Mammary epithelial cell (primary cell): ENCODE measurements at places on chromosomes 7 and 10. TPM values are rescaled to one million over a fixed set of nuclear protein-coding genes. Genes with fewer than 3 reads are reported as not detected.

- no peak for DNase-seq
These were observed 111.4 kb downstream of the KIAA1217 start for GRCh38 chr10:24320373-24320772.

GRCh38 chr7:140649556-140650205 is 9.1 kb upstream of the DENND2A start:
- DNase-seq: peak; percentile 48

The OPN1SW gene
- not detected for polyA plus RNA-seq

GRCh38 chr10:100120550-100120949 is 38.9 kb upstream of the CPN1 start:
- no peak for DNase-seq

The PLEKHS1 gene
- not detected for polyA plus RNA-seq

The NXPH1 gene
- not detected for polyA plus RNA-seq

DNA sequence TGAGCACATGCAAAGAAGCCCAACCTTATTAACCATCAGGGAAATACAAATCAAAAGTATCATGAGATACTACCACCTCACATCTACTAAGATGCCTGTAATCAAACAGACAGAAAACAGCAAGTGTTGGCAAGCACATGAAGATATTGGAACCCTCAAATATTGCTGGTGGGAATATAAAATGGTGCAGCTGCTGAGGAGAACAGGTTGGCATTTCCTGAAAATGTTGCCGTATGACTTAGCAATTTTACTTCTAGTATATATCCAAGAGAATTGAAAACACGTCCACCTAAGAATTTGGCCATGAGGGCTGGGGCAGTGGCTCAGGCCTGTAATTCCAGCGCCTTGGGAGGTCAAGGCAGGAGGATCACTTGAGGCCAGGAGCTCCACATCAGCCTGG is 39.4 kb upstream of the TNRC18 start:
- no peak for DNase-seq

The GNG11 gene
- polyA plus RNA-seq: 0.31 TPM

DNA sequence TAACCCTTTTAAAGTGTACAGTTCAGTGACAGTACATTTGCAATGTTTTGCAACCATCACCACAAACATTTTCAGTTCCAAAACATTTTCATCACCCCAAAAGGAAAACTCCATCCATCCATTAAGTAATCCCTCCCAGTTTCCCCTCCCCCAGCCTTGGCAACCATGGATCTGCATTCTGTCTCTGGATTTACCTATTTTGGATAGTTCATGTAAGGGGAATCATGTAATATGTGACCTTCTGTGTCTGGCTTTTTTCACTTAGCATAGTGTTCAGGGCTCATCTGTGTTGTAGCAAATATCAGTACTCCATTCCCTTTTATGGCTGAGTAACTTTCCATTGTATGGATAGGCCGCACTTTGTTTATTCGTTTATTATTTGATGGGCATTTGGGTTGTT is 13.0 kb downstream of the PALD1 start:
- DNase-seq: no peak

The SAP25 gene
- 0.18 TPM for polyA plus RNA-seq
